ENCODE measurements at places on chromosomes 7 and 10. TPM values are rescaled to one million over a fixed set of nuclear protein-coding genes. Genes with fewer than 3 reads are reported as not detected.

- DNase-seq: no peak
Measured at GRCh38 chr10:71712572-71713134, 6.9 kb downstream of the C10orf105 start.

Gene OR2A42
- total RNA-seq: not detected

Gene ACSM6
- not detected for total RNA-seq

Gene VSIR
- total RNA-seq: 4.0 TPM

DNA sequence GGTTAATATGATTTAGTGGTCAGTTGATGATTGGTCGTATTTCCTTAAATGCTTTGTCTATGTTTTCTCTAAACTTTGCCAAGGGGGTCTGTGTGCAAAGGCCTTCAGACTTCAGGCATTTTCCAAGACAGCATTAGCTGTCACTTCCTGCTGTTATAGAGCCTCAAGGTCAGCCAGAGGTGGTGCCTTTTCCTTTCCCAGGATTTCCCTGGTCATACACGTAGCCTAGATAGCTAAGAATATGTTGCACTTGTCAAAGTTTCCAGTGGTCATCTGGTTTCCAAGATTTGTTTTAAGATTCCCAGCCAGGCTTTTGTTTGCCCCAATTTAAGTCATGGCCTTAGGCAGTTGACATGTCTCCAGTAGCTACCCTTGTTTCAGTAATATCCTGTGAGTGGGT is 133.2 kb upstream of the IGFBP3 start:
- no peak for DNase-seq

Gene RNF32
- 0.68 TPM for total RNA-seq

DNA sequence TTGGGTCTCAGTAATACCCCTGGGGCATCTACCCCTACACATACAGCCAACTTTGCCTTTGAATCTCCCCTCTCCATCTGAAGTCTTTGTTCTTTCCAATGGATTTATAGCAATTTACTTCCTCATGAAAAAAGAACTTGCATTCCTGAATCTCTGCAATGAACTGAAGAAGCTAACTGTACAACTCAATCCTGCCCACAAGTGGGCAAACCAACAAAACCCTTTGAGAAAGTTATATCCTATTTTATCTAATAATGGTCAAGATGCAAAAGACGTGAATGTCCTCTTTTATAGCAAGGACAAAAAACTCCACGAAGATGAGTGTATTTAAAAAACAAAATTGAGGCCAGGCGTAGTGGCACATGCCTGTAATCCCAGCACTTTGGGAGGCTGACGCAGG is 991.3 kb downstream of the LRMDA start:
- DNase-seq: no peak

- DNase-seq: no peak
Measured at GRCh38 chr7:131483586-131483985, 72.8 kb downstream of the PODXL start.

- DNase-seq: no peak
Measured at GRCh38 chr7:46680147-46680546, 759.1 kb upstream of the IGFBP3 start.

Gene MET
- 147 TPM for total RNA-seq

- no peak for DNase-seq
Measured at GRCh38 chr10:97025613-97026242, 160.0 kb downstream of the SLIT1 start.

Gene BMPER
- total RNA-seq: 0.20 TPM

Gene IDI2
- total RNA-seq: not detected

Gene GIMAP7
- not detected for total RNA-seq

Gene OR2A1
- total RNA-seq: not detected

DNA sequence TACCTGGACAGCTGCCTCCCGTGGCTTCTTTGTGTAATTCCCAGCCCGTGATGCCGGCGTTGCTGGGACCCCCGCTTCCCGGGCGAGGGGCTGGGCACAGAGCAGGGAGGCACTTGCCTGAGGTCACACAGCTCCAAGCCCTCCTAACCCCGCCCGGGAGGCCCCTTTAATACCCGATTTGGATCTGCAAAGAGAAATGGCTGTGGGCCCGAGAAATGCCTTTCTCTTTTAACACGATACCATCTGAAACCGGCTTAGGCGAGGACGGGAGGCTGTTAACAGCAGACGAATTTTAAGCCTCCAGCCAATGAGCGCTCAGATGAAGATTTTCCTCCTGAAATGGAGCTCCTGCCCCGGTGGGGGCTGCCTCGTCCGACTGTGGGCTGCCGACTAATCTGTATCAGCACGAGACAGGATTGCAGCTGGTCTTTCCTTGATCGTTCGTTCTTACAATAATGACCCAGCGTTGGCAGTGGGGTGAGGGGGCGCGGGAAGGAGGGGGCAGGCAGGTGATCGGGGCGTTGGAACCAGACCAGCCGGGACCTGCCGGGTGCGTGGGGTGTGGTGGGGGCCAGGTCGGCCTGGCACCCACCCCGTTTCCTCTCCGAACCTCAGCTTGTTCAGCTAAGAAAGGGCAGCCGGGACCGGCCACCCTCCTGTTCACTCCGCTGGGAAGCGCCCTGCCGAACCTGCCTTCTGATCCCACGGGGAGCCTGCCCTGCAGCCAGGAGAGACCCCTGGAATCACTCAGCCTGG is 36.2 kb upstream of the FOXL3 start:
- no peak for DNase-seq

Gene CYP26C1
- total RNA-seq: not detected

GRCh38 chr7:129136887-129137642 is 7.4 kb upstream of the TSPAN33 start:
- DNase-seq: no peak

Gene DCLRE1A
- total RNA-seq: 10.6 TPM

DNA sequence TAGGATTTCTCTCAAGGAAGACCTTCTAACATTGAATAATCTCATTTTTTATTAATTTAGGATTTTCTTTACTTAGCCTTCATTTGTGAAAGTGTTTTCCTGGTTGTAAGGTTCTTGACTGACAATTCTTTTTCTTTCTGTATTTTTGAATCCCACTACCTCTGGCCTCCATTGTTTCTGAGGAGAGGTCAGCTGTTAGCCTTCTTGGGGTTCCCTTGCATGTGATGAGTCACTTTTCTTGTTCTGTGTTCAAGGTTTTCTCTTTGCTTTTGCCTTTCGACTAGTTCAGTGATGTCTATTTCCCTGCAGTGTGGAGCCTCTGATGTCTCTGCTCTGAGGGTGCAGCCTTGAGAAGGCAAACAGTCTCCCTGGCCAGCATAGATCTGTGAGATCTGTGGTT is 304.1 kb upstream of the ZNF32 start:
- DNase-seq: no peak

- no peak for DNase-seq
Measured at GRCh38 chr7:151429560-151430331, 10.2 kb downstream of the CRYGN start.

Gene TAS2R60
- not detected for total RNA-seq

DNA sequence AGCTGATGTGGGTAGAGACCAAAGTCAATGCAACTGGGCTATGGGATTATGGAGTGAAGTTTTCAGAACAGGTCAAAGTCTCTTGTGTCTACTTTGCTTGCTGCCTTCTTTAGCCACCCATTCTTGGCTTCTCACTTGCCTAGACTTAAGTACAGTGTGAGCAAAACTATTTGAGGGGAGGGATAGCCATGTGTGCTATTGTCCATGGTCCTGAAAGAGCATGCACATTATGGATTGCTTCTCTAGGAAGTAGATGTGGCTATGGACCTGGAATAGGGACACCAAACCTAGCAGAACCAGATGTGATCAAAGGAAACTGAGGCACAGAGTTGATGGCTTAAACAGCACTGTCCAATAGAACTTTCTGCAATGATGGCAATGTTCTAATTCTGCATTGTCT is 81.9 kb upstream of the ZNF800 start:
- DNase-seq: peak; percentile 7

Gene INMT
- total RNA-seq: not detected

Gene RELN
- not detected for total RNA-seq

DNA sequence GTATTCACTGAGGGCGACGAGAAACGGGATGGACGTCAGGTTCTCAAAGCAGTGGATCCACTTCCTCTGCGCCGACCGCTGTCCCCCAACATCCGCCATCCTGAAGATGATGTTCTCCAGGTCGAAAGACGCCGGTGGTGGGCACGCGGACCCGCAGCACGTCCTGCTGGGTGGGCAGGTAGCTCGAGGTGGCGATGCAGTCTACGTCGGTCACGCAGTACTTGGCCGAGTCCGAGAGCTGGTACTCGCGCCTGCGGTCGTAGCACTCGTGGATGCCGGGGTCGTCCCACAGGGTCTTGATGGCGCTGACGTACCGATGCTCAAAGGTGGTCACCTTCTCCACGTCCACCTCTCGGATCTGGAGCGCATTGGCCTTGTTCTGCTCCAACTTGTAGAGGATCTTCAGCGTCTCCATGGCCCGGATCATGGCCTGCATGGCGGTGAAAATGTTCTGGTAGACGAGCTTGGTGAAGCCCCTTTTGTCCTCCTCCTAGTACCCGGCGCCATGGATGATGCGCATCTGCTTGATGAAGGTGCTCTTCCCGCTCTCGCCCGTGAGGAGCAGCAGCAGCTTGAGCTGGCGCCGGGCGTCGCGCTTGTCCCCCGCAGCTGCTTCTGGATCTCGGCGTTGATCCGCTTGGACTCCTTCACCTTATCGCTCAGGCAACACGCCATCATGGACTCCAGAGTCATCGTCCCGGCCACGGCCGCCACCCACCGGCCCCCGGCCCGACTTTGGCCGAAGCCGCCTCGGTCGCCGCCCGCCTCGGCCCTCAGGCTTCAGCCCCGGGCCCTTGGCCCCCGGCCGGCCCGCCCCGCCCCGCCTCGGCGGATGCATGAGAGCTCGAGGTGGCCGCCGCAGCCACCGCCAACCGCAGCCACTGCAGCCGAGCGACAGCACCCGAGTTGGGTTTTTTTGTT is 122.9 kb upstream of the KCTD7 start:
- DNase-seq: no peak

DNA sequence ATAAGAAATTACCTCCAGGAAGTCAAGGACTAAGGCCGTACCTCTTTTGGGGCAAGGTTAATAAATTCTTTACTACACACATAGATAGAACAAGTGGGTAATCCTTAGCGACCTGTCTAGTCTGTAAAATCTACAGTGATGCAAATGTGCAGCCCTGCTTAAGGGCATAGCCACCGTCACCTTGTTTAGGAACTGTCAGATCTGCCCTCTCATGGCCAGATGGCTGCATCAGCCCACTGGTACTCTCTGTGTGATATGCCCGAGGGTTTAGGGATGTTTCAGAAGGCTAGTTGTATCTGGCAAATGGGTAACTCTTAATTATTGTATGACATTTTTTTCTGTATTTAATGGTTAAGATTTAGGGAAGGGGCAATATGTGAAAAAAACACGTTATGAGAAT is 74.3 kb downstream of the NRG3 start:
- DNase-seq: no peak

Gene ADO
- 16.2 TPM for total RNA-seq

- no peak for DNase-seq
Measured at GRCh38 chr10:113732160-113732881, 19.2 kb upstream of the PLEKHS1 start.

GRCh38 chr7:142181966-142182365 is 70.4 kb downstream of the MGAM2 start:
- DNase-seq: no peak

- no peak for DNase-seq
Measured at GRCh38 chr10:98519841-98520240, 73.1 kb upstream of the HPS1 start.

DNA sequence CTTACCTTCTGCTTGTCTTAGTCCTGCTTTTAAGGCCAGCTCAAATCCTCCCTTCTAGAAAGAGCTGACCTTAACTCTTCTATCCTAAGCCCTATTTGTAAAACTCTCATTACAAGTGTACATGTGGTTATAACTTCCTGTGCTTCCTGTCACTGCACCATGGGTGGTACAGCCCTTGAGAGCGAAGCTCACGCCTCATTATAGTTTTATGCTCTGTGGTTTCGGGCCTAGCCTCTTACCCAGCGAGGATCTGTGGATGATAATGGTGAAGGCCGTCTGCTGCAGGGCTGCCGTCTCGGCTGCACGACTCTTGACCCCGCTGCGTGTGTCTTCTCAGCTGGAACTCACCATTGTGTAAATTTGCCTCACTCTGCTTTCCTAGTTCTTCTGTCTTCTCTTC is 74.6 kb downstream of the CUL1 start:
- DNase-seq: no peak
